ENCODE measurements at places on chromosomes 4 and X. TPM values are rescaled to one million over a fixed set of nuclear protein-coding genes. Genes with fewer than 3 reads are reported as not detected.

GRCh38 chrX:113400193-113400704 is 559.6 kb upstream of the AMOT start:
- DNase-seq, result no peak

ATP1B4 gene
- total RNA-seq, result not detected

GRCh38 chr4:26748811-26749210 is 111.8 kb upstream of the STIM2 start:
- no peak for DNase-seq

GRCh38 chr4:13348216-13348615 is 135.9 kb downstream of the RAB28 start:
- no peak for DNase-seq

GRCh38 chrX:50762578-50762977 is 51.4 kb downstream of the SHROOM4 start:
- no peak for DNase-seq

JADE3 gene
- total RNA-seq, result 0.74 TPM

GRCh38 chr4:51836549-51836948 is 6.4 kb upstream of the DCUN1D4 start:
- no peak for DNase-seq

GRCh38 chrX:109952050-109952449 is 50.9 kb upstream of the TMEM164 start:
- no peak for DNase-seq

WNK3 gene
- total RNA-seq, result 0.95 TPM

DNA sequence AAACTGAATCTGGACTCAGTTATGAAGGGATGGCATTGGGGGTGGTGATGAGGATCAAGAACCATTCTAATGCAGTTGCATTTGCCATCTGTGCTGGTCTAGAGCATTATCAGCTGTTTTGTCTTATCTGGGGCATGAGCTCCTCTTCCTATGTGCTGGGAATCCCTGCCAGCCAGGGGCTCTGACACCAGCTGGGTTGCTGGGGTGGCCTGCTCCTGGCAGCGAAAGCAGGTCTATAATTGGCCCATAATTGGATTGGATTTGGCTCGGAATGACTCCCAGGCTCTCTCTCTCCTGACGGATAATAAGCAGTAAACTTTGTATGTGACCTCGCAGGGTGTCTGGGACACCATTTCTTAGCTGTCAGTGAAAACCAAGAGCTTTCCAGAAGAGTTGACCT is 34.1 kb downstream of the SMPX start:
- no peak for DNase-seq

DNA sequence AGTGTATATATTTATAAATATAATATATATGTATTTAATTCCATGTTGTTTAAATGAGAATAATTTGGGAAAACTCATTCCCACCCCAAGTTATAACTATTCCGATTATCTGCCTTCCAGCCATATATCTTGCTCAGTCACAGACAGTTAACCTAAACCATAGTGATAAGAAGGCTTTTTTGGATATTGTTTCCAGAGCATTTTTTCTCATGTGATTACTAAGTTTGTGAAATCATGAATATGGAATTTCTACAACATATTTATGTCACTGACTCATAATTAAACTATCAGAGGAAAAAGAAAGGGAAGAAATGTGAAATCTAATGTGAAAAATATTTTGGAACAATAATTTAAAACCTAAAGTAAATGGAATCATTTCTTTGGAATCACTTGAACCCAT is 1163.5 kb upstream of the PABPC4L start:
- no peak for DNase-seq

GRCh38 chr4:26622913-26623312 is 39.0 kb downstream of the TBC1D19 start:
- DNase-seq, result no peak

PHKA1 gene
- total RNA-seq, result 0.41 TPM

TIGD4 gene
- total RNA-seq, result not detected

DNA sequence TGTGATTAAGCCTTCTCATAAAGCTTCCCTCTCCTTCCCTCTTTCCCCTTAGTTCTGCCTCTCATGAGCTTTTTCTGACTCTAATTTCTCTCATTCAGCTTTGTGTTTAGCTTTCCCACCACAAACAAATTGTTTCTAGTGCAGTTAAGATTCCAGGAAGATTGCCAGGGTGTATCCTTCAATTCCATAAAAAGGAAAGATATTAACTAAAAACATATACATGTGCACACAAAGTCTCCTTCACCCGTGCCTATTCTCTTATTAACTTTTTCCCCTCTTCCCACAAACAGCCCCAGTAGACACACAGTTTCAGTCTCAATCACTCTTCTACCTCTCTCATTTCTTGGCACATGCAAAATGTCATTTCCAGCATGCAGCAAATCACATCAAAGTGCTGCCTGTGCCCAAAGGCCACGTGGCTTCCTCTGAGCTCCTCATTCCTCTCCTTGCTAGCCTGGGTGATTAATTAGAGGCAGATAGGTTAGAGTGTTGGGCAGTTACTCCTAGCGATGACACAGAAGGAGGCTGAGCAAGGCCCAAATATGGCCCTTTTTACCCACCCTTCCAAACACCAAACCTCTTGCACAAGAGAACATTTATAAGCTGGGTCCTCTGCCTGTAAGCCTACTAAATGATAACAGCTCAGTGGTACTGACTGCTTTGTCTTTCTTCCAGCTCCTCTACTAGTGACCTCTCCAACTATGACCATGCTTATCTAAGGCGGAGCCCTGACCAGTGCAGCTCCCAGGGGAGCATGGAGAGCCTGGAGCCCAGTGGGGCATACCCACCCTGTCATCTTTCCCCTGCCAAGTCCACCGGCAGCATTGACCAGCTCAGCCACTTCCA is 159.6 kb downstream of the SOWAHB start:
- no peak for DNase-seq

- DNase-seq, result no peak
These were observed 64.6 kb downstream of the ANAPC4 start for GRCh38 chr4:25441519-25442117.

STPG2 gene
- total RNA-seq, result 0.30 TPM

GRCh38 chrX:72029483-72030411 is 102.0 kb downstream of the RTL5 start:
- DNase-seq, result no peak

MND1 gene
- total RNA-seq, result not detected

- DNase-seq, result no peak
These were observed 11.1 kb upstream of the NAT8L start for GRCh38 chr4:2047781-2048581.

DNA sequence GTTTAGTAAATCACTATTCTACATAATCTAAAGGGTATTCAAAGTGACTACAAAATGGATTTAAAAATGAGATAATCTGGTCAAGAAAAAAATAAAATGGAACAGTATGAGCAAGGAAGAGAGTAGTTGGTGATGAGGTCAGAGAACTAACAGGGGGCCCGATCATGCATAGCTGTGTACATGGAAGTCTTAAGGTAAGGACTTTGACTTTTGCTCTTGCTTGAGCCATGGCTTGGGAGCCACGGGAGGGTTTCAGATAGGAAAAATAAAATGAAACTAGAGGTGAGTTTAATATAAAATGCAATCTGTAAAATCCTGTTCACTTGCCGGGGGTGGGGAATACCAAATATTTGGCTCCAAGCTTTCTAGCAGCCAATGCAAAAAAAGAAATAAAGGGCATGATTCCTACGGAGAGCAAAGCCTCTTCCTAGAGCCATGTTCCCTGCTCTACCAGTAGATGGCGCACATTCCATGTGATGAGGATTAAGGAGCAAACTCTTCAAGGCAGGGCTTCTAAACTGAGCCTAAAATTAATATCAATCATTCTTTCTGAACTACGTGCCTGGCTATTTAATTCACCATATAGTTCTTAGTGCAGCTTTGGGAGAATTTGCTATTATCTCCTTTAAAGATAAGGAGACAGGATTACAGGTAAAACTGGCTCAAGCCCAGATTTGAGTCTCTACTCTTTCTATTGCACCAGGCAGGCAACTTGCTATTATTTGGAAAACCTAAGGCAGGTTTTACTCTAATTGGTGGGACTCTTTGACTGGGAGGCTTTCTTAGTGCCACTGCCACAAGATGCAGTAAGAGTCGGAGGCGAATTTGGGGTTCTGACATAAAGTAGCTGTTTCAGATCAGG is 6.8 kb upstream of the CLCN5 start:
- peak; percentile 33 for DNase-seq

RAB39B gene
- total RNA-seq, result 6.7 TPM

GRCh38 chr4:138437263-138437851 is 195.2 kb upstream of the SLC7A11 start:
- DNase-seq, result no peak

- peak; percentile 74 for DNase-seq
These were observed 33.4 kb upstream of the RASGEF1B start for GRCh38 chr4:81505004-81505598.

DNA sequence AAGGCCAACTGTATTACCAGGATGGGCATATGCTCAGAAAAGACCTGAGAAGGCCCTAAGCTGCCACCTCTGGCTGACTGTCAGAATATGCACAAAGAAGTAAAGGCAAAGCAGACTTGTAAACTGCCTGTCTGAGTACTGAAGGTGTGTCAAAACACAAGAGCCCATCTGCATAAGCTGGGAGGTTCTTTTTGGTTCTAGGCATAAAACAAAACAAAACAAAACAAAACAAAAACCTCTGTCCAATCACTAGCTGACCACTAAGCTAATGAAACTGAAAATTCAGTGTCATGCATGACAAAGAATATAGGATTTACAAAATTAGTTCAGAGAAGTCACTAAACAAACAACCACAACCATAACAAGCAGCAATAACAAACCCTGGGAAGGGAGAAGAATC is 20.6 kb downstream of the SH3D19 start:
- no peak for DNase-seq

- no peak for DNase-seq
These were observed 37.3 kb upstream of the BCORL1 start for GRCh38 chrX:129945131-129945530.

GRCh38 chr4:7801641-7802040 is 138.0 kb downstream of the AFAP1 start:
- DNase-seq, result no peak

GRCh38 chr4:83065266-83065665 is 30.3 kb downstream of the COPS4 start:
- DNase-seq, result no peak

DNA sequence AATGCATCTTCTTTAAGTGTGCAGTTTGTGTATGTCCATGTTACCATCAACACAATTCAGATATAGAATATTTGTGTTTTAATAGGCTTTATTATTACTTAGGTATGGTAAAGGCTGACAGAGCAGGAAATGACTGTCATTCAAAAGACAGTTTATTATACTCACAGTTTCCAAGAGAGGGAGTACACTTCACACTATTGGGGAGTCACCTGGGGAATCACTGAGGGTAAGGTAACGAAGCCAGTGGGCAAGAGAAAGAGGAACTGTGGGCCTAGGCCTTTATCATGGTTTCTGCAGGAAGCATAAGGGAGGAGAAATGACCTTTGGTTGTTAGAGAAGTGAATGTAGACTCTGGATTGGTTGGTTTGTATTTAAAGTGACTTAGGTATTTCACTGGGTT is 235.1 kb upstream of the HCCS start:
- DNase-seq, result no peak

- DNase-seq, result no peak
These were observed 1788.0 kb upstream of the TENM3 start for GRCh38 chr4:180455226-180455625.

GRCh38 chrX:148632444-148632843 is 132.0 kb downstream of the AFF2 start:
- DNase-seq, result no peak

- DNase-seq, result no peak
These were observed 165.1 kb upstream of the RAI2 start for GRCh38 chrX:18026166-18026565.

C4orf50 gene
- 0.08 TPM for total RNA-seq

PSAPL1 gene
- total RNA-seq, result not detected
